ENCODE measurements at places on chromosomes 5 and 9. TPM values are rescaled to one million over a fixed set of nuclear protein-coding genes. Genes with fewer than 3 reads are reported as not detected.

Gene CTSV
- total RNA-seq, result 23.3 TPM

Gene GOLPH3
- 115 TPM for total RNA-seq

Gene TMEM174
- not detected for total RNA-seq

Gene IZUMO3
- not detected for total RNA-seq

Gene GDA
- total RNA-seq, result 24.3 TPM

Gene OSMR
- 76.4 TPM for total RNA-seq

Gene NFIL3
- 12.4 TPM for total RNA-seq

Gene PTGS1
- 0.71 TPM for total RNA-seq

Gene FAM169A
- total RNA-seq, result 13.4 TPM

Gene OMD
- not detected for total RNA-seq

Gene ESM1
- not detected for total RNA-seq

Gene SPOCK1
- total RNA-seq, result 3.3 TPM

Gene CENPH
- total RNA-seq, result 17.0 TPM

Gene ACTBL2
- 0.45 TPM for total RNA-seq

Gene ZNG1A
- total RNA-seq, result 54.4 TPM

Gene FRMD3
- total RNA-seq, result 0.93 TPM

Gene RFX3
- total RNA-seq, result 10.1 TPM

Gene SLC34A1
- total RNA-seq, result 0.64 TPM

Gene FOXD4L5
- total RNA-seq, result 0.59 TPM

Gene HACD4
- 0.10 TPM for total RNA-seq

Gene HINT1
- total RNA-seq, result 232 TPM

Gene IL7R
- total RNA-seq, result 0.19 TPM

Gene UGT3A2
- not detected for total RNA-seq

Gene SLCO4C1
- total RNA-seq, result 3.4 TPM

Gene HEMGN
- not detected for total RNA-seq

Gene HOMER1
- 32.5 TPM for total RNA-seq

Gene GZMA
- total RNA-seq, result not detected

Gene SPINK5
- total RNA-seq, result 3.1 TPM

Gene PKD2L2
- total RNA-seq, result not detected

Gene SLC22A4
- total RNA-seq, result 3.1 TPM

Gene CEL
- 2.6 TPM for total RNA-seq

Gene DAB2
- 9.5 TPM for total RNA-seq

Gene ECSCR
- total RNA-seq, result not detected
